ENCODE measurements at places on chromosomes 5 and 9.
A peak's percentile ranks its signal among the peaks of the same experiment; 100 is the strongest.

DNA sequence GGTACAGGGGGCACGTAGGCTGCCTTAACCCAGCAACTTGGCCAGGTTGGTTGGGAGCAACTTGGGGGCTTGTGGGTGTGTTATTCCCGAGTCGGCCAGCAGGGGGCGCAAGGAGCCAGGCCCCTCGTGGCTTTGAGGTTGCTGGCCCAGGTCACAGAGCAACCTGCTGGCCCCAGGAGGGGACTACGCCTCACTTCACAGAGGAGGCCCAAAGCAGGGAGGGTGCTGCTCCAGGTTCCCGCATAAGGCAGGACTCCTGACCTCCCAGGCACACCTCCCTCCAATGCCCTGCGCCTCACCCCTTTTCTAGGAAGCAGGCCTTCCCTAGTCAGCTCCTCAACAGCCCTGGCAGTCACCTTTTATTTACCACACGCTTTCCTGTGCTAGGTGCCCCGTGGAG, 18.1 kb downstream of the KYAT1 start:
- DNase-seq, result peak; percentile 4

DNA sequence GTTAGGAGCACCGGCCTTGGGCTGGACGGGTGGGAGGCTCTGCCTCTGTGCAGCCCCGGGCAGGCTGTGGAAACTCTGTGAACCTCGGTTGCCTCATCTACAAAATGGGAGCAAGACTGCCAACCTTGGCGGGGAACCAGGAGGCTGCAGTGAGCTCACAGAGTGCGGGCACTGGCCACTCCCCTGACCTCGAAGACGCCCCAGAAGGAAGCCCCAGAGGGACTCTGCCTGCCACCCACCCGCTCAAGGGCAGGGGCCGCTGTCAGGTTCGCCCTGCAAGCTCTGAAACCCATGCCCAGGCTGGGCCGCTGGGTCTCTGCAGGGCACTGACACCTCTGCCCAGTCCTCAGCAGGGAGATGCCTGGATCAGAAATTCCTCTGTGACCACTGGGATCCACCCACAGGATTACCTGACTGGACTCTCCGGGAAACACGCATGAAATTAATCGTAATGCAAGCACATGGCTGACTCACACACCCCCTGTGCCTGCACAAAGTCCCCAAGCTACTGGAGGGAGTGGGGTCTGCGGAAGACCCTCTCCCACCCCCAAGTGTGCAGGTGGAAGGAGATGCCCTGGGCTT, 7.4 kb downstream of the CCDC187 start:
- no peak for DNase-seq

DNA sequence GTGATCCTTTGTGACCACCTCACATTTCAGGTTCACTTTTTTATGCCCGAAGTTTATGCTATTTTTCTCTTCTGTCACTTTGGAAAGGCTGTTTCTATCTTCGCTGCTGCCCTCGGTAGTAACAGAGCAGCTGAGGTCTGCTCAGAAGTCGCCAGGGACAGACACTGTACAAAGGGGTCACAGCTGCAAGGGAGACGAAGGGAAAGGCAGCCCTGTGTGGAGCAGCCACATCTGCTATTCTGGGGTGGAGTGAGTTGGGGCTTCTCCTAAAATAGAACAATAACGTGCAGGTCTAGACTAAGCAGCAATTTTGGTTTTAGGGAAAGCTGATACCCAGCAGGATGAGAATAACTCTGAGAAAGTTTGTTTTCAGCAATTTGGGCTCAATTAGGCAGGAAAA, 72.5 kb downstream of the ACTL7B start:
- DNase-seq, result no peak

DNA sequence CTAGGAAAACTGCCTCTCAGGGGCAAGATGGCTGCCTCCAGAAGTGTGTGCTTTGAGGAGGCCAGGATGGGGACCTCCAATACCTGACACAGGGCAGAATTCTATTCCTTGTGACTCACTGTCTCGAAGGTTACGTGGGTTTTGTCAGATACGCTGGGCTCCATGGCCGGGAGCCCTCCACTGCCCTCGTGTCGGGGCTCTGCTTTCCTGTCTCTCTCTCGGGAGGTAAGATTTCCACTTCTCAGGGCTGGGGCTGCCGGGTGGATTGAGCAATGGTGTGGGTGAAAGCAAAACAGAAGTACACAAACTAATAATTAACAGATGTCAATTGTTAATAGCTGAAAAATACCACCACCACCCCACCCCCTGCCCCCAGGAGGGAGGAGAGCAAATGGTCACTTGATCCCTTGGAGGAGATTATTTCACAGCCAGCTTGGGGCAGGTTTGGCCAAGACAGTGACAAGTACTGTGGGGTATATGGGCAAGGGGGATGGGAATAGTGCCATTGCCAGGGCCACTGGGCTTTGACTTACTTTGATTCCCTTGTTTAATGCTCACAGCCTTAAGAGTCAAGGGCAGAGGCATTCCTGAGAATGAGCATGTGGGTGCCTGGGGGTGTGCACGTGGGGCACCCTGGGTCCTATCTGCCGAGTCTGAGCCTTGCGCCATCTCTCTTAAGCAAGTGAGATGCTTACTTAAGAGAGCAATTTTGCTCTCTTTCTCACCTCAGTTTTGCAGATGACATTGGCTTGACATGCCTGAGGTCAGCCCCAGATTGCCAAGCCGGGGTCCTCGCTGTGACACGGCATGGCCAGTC, 28.8 kb upstream of the DAB2IP start:
- no peak for DNase-seq

- DNase-seq, result no peak
Observed at GRCh38 chr5:54022223-54022622, 288.1 kb downstream of the ARL15 start.

DNA sequence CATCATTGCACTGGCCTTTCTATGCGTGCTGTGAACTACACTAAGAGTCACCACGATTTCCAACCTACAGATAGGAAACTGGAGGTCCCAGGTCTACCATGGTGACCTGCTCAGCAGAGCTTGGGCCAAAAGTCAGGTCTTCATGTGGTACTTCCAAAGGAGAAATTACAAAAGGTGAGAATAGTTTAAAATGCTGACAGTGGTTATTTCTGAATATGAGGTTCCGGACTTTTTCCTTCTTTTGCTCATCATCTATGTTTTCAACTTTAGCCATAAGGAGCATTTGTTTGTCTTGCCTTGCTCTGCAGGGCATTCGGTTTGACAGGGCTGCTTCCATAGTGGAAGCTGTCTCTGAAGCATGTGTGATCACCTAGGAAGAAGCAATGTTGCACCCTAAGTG, 282.1 kb upstream of the IRX1 start:
- DNase-seq, result no peak

GRCh38 chr5:95901676-95902627, 59.7 kb downstream of the ELL2 start:
- no peak for DNase-seq

GRCh38 chr9:899440-900184, 58.1 kb downstream of the DMRT1 start:
- peak; percentile 8 for DNase-seq

DNA sequence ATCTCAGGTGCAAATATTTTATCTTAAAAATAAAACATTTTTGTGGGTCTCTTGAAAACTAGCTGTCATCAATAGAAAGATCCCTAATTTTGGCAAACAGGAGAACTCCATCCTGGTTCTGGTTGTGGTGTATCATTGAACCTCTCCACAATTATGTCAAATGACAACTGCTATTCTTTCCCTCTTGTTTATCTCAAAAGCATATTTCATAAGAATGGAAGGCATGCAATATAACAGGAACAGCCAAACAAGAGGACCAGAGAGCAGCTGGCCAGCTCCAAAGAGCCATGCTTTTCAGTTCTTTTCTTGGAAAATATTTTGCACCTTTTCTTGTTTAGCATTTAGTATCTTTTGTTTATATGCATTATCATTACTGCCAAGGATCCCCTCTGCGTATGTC, 125.4 kb downstream of the ADAMTS6 start:
- no peak for DNase-seq

GRCh38 chr9:292915-293314, 78.2 kb downstream of the DOCK8 start:
- DNase-seq, result no peak

- no peak for DNase-seq
Observed at GRCh38 chr5:61657686-61658085, 325.6 kb downstream of the ZSWIM6 start.

GRCh38 chr5:96337048-96337781, 95.8 kb downstream of the PCSK1 start:
- no peak for DNase-seq

DNA sequence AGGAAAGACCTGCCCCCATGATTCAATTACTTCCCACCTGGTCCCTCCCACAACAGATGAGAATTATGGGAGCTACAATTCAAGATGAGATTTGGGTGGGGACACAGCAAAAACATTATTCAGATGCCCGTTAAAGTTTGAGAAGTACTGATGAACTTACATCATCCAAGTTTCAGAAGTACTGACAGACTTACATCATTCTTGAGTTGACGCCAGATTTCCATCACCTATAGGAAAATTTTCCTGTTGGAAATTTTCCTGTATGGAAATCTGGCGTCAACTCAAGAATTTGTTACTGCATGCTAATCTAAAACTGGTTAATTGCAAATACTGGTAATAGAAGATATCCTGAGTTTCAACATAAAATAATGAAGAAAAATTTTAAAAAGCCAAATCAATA, 975.9 kb downstream of the MAT2B start:
- no peak for DNase-seq

DNA sequence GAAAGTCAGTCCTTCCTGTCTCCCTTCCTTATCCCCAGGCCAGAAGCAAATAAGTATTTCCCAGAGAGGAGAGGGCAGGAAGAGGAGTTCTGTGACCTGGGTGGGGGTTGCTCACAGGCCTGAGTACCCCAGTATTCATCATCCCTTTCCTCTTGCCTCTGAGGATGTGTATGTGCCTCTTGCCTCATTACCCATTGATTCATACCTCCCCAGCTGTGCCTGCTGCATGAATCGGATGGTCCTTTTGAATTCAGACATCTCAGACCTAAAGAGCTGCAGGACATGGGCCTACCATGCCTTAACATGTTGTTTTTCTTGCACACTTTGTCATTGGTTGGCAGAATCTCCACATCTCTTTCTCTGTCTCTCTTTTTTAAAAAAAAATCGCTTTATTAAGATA, 112.8 kb upstream of the SHB start:
- no peak for DNase-seq

DNA sequence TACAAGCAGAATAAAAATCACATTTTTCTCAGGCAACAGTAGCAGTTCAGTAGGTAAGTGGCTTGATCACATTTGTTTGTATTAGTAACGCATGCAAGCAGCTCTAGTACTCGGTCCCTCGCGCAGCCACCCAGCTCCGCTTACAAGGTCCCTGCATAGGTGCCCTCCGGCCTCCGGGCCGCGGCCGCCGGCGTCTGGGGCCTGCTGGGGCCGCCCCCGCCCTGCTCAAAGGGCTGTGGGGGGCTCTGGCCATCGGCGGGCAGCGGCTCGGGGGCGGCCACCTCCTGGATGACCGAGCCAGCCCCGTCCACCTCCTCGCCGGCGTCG, 50.2 kb upstream of the UBAC1 start:
- no peak for DNase-seq

DNA sequence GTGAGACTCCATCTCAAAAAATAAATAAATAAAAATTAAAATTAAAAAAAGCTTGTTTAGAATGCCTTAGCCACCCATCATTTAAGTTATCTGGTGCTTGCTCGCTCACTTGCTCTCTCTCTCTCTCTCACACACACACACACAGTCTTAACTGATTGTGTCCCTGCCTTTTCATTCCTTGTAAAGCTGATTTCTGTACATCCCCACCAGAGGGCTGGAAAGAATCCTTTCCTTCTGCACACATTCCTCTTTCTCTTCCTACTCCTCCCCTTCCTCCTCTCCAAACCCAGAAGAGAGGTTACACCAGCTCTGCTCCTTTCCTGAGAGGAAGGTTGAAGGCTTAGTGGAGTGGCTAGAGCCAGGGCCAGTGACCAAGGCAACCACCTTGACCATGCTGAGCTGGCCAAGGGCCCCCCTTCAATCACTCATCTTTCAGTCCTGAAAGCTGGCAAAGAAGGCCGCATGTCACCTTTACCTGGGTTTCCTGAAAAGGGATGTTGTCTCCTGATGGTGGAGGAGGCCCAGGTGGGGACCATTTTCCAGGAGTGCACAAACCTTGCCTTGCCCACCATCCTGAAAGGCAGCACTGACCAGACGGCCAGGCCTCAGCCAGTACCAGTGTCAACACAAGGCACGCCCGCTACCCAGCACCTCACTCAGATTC, 25.6 kb downstream of the STK10 start:
- no peak for DNase-seq

GRCh38 chr5:139369181-139369580, 13.9 kb downstream of the SLC23A1 start:
- DNase-seq, result no peak

GRCh38 chr9:93890436-93890935, 64.7 kb downstream of the BARX1 start:
- peak; percentile 47 for DNase-seq

- no peak for DNase-seq
Observed at GRCh38 chr5:110362261-110362660, 364.2 kb downstream of the TMEM232 start.

GRCh38 chr5:33885679-33886078, 6.1 kb downstream of the ADAMTS12 start:
- no peak for DNase-seq

DNA sequence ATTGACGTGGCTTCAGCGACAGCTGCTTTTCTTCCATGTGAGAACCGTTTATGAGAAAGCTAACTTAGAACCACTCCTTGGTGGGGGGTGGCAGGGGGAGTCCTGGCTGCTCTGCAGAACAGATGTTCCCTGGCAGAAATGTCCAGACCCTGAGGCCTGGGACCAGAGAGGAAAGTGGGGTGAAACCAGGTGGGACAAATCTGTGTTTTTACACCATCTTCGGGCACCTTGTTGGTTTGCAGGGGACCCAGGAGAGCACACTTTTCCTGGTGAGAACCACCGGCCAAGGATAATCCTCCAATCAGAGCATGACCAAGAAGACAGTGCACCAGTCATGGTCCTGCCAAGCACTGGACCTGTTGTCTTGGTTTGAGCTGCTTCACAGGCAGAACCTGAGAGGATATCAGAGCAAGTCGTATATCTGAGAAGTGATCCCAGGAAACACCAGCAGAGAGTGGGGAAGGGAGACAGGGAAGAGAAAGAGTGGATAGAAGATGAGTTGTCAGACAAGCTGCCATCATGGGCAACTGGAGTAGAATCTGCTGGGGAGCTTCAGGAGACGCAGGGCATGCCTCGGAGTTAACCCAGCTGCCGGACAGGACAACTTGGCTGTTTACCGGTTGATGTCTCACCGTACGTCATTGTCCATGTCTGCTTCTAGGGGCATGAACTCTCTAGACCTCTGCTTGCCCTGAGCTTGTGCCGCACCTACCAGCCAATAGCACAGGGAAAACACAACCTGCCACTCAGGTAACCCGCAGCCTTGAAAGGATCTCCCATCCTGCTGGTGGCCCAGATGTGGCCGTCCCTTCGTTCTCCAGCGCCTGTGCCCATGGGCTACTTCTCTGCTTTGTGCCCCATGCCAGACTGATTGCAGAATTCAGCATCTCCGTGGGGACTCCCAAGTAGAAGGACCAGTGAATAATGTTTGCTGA, 178.4 kb upstream of the MVB12B start:
- no peak for DNase-seq

- DNase-seq, result no peak
Observed at GRCh38 chr9:18472841-18473251, 1.1 kb upstream of the ADAMTSL1 start.

DNA sequence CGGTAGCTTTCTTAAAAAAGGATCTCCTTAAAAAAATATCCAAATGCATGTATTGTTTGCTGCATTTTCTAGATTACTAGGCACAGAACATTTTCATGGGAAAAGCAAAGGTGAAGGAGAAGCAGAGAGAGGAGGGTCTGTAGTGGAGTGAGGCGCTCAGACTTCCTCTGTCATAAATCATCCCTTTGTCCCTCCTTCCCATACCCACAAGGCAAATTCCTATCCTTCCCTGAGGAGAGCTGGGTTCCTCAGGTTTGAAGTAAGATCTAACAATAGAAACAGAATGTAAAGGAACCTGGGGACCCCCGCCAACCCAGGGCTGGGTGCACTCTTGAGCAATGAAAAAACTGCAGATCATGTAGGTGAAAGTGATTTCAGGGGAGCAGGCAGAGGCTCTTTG, 149.2 kb upstream of the ANKH start:
- no peak for DNase-seq

Data from NCI-H1105 treated with DMSO at 0.1 percent for 48 hours (cell line).